CD8-positive, alpha-beta memory T cell (primary cell): ENCODE measurements at places on chromosomes 3 and 15. TPM values are rescaled to one million over a fixed set of nuclear protein-coding genes. Genes with fewer than 3 reads are reported as not detected.

GRCh38 chr3:160409812-160410610, 10.6 kb downstream of the SMC4 start:
- H3K4me3 ChIP-seq: no peak overlapping the region
- no peak overlapping the region for H3K27ac ChIP-seq
- H3K36me3 ChIP-seq: no peaks in the 10 kb centered on the region
- DNase-seq: no peak

- H3K4me3 ChIP-seq: no peak overlapping the region
- no peaks in the 10 kb centered on the region for H3K27me3 ChIP-seq
- no peaks in the 10 kb centered on the region for H3K36me3 ChIP-seq
- peak; percentile 17 for DNase-seq
Observed at GRCh38 chr3:101542957-101543356, 18.7 kb upstream of the TRMT10C start.

DNA sequence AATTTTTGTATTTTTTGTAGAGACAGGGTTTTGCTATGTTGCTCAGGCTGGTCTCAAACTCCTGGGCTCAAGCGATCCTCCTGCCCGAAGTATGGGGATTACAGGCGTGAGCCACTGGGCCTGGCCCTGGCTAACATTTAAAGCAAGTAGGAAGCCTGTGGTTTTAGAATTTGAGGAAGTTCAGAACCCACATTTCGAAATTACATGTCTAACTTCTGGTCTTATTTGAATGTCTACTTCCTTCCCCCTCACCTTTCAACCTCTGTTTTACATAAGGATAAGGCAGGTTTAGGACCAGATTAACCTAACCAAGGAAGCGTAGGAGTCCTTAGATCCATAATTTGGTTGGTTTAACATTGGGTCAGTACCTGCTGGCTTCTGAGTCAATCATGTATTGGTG, 120.5 kb upstream of the PROK2 start:
- H3K36me3 ChIP-seq: no peaks in the 10 kb centered on the region
- no peak for DNase-seq
- no peak overlapping the region for H3K4me3 ChIP-seq
- H3K27me3 ChIP-seq: no peaks in the 10 kb centered on the region

CCR2 gene
- total RNA-seq: 0.74 TPM

DNA sequence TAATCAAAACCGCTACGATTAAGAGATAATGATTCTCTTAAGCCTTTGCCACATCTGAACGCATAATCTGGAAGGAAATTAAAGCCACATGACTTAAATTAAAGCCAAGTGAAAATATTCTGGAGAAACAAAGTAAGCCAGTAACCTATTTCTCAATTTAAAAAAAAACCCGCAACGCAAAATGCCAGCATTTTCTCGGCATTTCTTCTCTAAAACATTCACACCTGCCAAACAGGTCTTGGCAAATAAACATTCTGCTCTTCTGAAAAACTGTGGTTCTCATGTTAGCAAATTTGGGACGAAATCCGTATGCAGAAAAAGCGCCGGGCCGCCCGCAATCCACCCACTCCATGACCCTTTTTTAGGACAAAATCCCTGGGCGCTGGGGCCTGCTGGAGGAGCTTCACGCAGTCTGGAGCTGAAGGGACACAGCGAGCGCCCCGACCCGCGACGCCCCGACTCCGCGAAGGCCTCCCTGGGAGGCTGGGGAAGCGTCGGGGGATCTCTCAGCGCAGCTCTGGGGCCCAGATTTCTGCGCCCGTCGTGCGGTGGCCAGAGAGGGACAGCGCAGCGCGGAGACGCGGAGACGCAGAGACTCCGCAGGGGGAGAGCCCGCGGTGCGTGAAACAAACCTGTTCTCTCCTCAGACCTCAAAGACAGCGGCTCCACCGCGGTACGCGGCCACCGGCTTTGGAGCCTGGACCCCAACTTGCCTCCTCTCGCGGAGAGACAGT, 471 bp downstream of the NKIRAS1 start:
- peak overlapping the region; percentile 94 for H3K4me3 ChIP-seq
- H3K4me1 ChIP-seq: peaks cover 28% of the 10 kb centered on the region
- H3K27ac ChIP-seq: peak overlapping the region; percentile 88
- H3K27me3 ChIP-seq: no peaks in the 10 kb centered on the region
- peaks cover 20% of the 10 kb centered on the region for H3K36me3 ChIP-seq
- no peak for DNase-seq

DNA sequence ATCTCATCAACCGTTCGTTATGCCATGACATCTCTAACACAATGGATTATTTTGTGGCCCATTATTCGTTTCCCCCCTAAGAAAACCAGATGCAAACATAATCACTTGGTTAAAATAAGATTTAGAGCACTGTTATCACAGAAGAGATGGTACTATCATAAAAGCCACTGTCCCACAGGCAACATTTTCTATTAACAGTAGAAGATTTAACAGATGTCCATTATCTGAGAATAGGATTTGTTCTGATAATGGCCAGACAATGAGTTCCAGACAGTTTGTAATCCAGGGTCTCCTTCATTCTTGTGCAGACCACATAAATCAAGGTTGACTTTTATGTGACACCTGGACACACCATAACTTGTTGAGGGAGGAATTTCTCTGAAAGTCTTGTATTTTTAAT, 153.1 kb downstream of the CLSTN2 start:
- H3K4me1 ChIP-seq: no peaks in the 10 kb centered on the region
- no peak overlapping the region for H3K4me3 ChIP-seq
- no peak for DNase-seq
- no peaks in the 10 kb centered on the region for H3K27me3 ChIP-seq
- no peak overlapping the region for H3K27ac ChIP-seq

CCDC54 gene
- not detected for total RNA-seq

- no peaks in the 10 kb centered on the region for H3K27me3 ChIP-seq
- H3K36me3 ChIP-seq: peaks cover 29% of the 10 kb centered on the region
- H3K27ac ChIP-seq: peak overlapping the region; percentile 90
- peak overlapping the region; percentile 93 for H3K4me3 ChIP-seq
- DNase-seq: peak; percentile 89
- H3K4me1 ChIP-seq: peaks cover 69% of the 10 kb centered on the region
Observed at GRCh38 chr3:9396301-9396631, 1.1 kb upstream of the SETD5 start.

- no peak overlapping the region for H3K27ac ChIP-seq
- no peaks in the 10 kb centered on the region for H3K36me3 ChIP-seq
- H3K27me3 ChIP-seq: no peaks in the 10 kb centered on the region
- H3K4me3 ChIP-seq: no peak overlapping the region
- DNase-seq: no peak
- H3K4me1 ChIP-seq: no peaks in the 10 kb centered on the region
Observed at GRCh38 chr3:52185837-52186236, 12.1 kb upstream of the ALAS1 start.

LMAN1L gene
- total RNA-seq: not detected

GRCh38 chr3:178169421-178169820, 366.8 kb upstream of the KCNMB2 start:
- no peak overlapping the region for H3K27ac ChIP-seq
- no peaks in the 10 kb centered on the region for H3K4me1 ChIP-seq
- H3K36me3 ChIP-seq: no peaks in the 10 kb centered on the region

DNA sequence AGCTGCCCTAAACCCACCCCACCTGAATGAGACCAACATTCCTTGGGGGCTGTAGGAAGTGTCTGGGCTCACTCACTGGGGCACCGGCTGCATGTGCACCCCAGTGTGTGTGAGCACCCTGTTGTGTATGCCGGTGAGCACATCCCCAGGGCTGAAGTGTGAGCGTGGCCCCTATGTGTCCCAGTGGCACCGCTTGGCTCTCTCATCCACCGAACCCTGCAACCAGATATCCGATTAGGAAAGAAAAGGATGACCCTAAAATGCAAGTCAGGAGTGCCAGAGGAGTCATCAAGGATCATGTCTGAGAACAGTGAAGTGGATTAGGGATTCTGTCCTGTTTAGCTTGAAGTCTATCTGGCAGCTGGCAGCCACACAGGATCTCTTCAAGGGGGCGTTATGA, 84.0 kb upstream of the ALDH1L1 start:
- H3K27me3 ChIP-seq: no peaks in the 10 kb centered on the region
- no peaks in the 10 kb centered on the region for H3K4me1 ChIP-seq
- no peaks in the 10 kb centered on the region for H3K36me3 ChIP-seq

DNA sequence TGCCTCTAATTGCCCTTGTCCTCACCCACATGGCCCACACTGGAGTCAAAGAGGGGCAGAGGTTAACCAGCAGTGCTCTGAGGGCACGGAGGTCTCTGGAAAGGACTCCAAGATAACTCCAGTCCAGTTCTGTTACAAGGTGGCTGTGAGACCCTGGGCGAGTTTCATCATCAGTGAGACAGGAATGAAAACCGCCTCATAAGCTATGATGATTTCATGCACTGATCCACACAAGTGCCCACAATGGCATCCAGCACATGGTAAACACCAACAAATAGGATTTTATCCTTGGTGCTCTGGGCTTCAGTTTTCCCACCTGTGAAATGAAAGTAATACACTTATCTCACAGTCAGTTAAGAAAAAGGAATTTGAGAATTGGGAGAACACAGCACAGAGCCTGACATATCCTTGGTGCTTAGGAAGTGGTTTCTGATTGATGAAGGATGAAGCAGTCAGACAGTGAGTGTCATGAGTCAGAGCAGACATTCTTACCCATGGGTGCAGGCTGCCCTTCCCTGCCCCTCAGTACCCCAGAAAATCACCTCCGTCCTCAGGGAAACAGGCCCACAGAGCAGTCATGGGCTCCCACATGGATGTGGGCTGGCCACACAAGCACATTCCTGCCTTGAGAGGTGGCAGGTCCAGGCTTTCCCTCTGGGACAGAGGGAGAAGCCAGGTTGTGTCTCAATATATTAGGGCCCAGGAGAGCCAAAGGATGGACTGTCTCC, 48.4 kb downstream of the DAPK2 start:
- H3K4me1 ChIP-seq: no peaks in the 10 kb centered on the region
- H3K36me3 ChIP-seq: no peaks in the 10 kb centered on the region
- no peak for DNase-seq
- no peaks in the 10 kb centered on the region for H3K27me3 ChIP-seq
- no peak overlapping the region for H3K4me3 ChIP-seq

DNA sequence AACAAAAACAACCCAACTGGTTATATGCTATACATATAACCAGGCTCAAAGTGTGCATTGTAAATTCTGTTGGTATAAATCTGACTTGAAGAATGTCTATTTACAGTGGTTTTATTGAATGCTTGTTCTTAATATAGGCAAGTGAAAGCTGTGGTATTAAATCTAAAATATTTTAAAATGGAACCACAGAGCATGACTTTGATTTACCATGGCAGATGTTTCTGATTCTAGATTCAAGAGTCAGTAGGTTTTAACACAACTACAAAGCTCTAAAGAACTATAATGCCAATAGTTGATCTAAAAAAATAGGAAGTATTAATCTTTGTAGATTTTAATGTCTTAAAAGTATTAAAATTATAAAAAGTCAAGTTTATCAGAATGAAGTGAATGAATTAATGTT, 141.9 kb upstream of the PLSCR5 start:
- no peak overlapping the region for H3K4me3 ChIP-seq
- DNase-seq: no peak
- H3K27ac ChIP-seq: no peak overlapping the region
- no peaks in the 10 kb centered on the region for H3K4me1 ChIP-seq

GRCh38 chr3:186451371-186451770, 89.3 kb upstream of the DGKG start:
- no peaks in the 10 kb centered on the region for H3K27me3 ChIP-seq
- H3K4me3 ChIP-seq: no peak overlapping the region
- no peak for DNase-seq
